ENCODE measurements at places on chromosomes 11 and 22.

DNA sequence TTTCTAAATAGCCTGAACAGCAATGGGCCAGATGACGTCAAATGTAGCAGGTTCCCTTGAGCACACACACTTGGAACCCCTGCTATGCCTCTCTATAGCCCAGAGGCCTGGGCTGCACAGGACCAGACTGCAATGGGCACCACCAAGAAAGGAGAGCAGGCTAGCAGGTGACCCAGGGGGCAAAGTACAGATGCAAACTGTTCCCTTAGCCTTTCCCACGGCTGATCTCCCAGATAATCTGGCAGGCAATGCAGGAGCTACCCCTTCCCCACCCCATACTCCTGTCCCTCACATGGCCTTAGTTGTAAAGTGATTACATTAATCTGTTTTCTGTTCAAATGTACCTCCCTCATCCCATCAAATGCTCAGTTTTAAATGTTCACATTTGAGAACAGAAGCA is 41.3 kb downstream of the SMCO4 start:
- no peak for DNase-seq

DNA sequence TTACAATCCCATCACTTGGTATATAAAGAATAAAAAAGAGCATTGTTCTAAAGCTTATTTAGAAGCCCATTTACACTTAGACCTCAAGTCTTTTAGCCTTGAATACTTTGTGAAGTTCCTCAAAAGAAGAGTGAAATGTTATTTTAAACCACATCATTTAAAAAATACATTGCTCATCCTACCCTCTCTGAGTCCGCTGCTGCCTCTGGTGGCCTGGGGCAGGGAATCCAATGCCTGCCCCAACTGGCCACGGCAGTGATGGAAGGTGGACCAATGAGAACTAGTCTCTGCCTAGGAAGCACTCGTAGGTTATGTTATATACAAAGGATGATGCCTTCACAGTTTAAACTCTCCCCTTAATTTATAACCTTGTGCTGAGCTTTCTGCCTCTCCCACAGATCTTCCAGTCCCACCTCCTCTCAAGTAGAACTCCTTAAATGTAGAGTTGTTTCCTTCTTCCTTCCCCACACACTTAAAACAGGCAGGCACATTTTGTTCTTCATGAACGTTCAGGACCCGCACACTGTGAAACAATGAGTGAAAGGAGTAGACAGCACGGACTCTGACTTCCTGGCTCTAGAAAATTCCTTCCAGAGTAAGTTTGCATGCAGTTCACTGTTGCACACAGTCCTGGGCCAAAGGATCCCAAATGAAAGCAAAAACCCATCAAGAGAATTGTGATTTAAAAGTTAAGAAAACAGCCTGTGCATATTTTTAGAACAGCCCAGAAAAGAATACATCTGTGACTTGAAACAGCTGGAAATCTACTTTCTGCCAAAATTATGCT is 167.8 kb downstream of the RRAS2 start:
- no peak for DNase-seq

DNA sequence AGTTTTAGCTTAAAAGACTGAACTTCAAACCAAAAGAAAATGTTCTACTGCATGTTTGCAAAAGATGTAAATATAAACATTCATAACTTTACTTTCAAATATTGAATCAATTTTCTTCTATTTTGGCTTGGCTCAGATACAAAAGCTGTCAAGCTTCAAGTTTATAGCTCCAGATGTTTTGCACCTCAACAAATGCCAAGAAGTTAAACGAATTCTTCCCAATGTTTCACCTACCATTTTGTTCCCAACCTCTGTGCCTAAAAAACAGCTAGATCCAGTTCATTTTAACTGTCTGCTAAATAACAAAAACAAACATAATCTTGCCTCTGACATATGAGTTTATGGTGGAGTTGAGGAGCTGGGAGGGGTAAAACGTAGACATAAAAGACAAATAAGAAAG is 76.5 kb downstream of the RAB30 start:
- DNase-seq, result no peak

- no peak for DNase-seq
These were observed 37.0 kb downstream of the PDE2A start for GRCh38 chr11:72637198-72637597.

- no peak for DNase-seq
These were observed 791.7 kb downstream of the FAM181B start for GRCh38 chr11:81941998-81942397.

- DNase-seq, result no peak
These were observed 34.0 kb downstream of the KCNQ1OT1 start for GRCh38 chr11:2665526-2666400.

Data from NT2/D1 (cell line).